AG04449 (cell line): ENCODE measurements at places on chromosomes 5 and 9.

DNA sequence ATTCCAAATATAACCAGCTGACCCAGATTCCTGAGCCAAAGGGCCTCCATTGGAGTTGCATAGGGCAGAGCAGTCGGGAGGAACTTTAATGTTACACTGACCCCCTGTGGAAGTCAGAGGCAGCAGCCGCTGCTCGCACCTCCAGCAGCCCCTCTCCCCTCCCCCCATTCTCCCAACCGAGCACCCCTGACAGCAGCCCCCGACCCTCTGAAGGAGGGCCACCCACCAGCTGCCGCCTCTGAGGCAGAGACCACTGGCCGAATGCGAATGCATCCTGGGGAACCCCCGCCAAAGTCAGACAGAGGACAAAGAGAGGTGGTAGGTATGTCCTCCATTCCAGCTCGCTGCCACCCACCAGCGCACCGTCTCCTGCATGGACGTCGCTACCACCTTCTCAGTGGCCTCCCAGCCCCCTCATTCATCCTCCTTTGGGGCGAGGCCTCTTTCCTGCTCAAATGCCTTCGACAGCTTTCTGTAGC lies 231.0 kb downstream of the CDK5RAP2 start:
- DNase-seq: no peak

DNA sequence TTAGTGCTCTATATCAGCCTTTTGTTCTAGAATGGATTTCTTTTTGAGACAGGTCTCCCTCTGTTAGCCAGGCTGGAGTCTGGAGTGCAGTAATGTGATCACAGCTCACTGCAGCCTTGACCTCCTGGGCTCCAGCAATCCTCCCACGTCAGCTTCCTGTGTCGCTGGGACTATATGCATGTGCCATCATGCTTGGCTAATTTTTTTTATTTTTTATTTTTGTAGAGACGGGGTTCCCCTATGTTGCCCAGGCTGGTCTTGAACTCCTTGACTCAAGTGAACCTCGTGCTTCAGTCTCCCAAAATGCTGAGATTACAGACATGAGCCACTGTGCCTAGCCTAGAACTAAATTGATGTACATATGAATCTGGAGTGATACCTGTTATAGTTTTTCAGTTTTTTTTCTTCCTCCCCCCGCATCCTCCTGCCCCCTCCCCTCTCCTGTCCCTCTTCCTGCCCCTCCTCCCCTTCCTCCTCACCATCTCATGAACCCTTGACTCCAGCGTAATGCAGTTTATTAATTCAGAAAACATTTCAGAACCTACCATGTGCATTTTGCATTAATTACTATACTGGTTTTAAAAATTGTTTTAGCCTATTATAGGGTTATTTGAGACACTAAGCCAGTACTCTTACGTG lies 37.4 kb upstream of the TNFAIP8 start:
- DNase-seq: no peak

- no peak for DNase-seq
Observed at GRCh38 chr5:58681943-58682342, 99.1 kb downstream of the RAB3C start.

DNA sequence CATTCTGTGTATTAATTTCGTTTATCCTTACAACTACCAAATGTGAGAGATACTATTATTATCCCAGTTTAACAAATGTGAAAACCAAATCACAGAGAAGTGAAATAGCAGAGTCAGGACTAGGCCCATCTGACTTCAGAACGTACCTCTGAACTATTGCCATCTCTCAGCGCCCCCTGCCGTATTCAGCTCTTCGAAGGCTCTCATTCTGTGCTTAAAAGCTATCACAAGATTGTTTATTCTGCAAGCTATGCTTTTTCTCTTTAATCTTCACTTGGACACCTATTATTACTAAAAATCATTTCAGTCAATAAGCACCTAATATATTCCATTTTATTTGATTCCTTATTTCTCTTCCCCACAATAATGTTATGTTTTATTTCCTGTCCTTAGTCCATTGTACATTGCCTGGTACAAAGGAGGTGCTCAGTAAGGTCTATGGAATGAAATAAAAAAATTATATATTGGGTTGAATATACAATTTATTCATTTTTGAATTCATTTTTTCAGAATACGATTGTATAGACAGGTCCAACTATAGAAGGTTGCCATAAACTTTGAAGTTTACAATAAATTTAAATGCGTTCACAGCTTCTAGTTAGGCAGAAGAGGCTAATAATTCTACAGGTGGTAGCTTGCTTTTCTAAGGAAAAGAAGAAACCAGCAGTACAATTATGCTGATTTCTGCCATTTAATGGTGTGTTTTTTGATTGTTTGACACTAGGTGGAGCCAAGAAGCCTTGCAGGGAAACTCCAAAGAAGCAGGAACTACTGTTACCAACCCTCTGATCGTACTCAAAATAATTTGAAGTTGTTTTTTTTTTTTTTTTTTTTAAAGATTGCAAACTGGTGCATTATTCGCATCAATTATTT lies 202.2 kb upstream of the DMRTA1 start:
- no peak for DNase-seq

DNA sequence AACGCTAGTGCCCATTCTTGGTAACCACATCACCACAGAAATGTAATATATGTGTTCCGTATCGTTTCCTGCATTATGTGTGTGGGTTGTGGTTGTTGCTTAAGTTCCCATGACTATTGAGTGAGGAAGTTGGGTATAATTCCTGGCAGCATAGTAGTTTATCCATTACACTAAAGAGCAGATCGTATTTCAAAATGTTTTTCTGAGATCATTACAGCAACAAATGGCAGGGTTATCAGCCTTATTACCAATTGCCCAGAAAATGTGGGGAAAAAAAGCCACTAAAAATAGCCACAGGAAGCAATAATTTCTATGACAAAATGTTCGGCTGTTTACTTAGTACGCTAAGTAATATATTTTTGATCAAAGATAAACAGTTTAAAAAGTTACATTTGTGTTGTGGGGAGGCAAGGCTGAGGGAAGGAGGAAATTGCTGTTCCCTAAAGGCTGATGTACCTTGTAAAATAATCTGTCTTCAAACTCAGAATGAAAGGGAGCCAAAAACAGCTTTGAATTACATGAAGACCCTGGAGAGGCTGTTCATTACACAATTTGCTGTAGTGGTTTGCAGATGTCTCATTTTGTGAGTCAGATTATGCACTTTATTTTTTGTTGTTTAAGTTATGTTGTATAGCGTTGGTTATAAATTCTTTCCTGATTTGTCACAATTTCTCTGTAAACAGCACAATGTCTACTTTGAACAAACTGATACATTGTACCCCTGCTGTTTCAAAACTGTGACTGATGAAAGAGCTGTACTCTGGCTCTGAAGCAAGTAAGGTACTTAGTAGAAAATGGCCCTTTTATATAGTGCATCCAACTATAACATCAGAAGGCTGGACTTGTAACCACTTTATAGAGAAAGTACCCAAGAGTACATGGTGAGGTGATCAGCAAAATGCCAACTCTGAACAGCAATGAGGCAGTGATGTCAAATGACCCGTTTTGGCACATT lies 1028.5 kb downstream of the NR2F1-AS1 start:
- DNase-seq: peak; percentile 99

DNA sequence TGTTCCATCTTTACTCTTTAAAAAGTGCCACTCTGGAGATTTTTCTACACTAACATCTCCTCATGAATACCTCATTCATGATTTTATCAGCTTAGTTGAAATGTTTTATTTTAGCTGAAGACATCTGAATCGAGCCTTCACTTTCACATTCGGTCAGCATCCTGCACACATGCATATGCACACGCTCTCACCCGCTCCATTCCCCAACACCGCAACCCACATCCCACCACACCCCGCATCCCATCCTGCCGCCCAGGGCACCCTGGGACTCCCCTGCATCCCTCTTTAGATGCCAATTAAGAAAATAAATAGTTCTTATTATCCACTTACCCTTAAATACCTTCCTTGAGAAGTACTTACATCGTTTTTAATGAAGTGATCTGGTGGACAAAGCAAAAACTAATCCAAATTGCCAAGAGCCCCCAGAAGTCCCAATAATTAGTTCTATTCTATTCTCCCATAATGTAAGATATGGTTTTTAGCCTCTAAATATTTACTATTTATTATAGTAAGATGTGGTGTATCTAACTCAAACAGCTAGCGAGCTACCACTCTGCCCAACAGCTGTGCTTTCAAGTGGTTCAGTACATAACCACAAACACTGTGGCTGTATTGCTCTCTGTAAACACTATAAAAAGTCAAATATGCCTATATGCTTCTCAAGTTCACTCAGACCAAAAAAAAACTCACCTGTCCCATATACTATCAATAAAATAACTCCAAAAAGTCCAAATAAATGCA lies 38.2 kb downstream of the GZMK start:
- no peak for DNase-seq

GRCh38 chr9:113493203-113493520 lies 29.6 kb downstream of the RGS3 start:
- no peak for DNase-seq

DNA sequence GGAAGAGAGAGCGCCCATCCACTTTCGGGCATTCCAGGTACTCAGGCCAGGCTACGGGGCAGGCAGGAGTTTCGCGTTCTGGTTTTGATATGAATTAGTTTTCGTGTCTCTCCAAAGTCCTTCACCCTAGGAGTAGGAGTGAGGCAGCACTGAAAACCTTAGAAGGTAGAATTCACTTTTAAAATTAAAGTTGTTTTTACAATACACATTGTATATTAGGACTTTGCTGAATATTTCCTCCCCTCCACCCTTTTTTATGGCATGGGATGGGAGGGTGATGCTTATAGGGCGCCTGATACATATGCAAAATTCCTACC lies 747 bp downstream of the ITGA1 start:
- DNase-seq: no peak

- DNase-seq: no peak
Observed at GRCh38 chr5:112983363-112983762, 6.8 kb downstream of the DCP2 start.

DNA sequence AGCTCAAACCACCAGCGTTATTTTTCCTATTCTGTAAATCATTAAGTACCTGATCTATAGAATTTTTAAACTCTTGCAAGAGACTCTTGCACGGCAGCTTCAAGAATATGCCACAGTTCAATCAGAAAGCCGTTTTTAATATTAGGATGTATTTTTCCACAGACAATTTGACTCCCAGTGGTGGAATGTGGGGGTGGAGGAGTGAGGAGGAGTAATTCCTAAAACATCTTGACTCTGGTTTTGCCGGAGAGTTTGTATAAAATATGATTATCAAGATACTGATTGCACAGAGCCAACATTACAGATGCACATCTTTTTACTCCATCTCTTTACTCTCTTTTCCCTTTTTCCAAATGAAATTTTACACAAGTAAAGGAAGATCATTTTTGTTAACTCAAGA lies 288.3 kb downstream of the ENC1 start:
- no peak for DNase-seq

GRCh38 chr5:95959888-95960666 lies 1.6 kb downstream of the ELL2 start:
- no peak for DNase-seq

GRCh38 chr5:17174965-17175364 lies 42.5 kb upstream of the BASP1 start:
- DNase-seq: no peak

DNA sequence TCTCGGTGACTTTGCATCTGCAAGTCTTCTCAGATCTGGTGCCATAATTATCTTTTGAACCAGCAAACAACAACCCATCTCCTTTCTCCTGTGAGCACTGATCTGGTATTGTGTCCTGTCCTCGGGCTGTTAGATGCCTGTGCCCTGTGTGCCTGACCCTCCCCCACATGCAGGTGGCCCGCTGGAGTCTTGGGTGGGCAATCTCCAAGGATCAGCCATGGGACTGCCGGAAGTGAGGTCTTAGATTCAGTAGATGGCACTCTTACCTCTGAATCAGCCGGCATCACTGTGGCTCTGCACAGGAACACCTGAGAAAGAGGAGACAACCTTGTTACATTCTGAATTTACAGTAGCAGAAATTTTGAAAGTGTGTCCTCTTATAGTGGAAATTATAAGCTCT lies 172.4 kb downstream of the IRX2 start:
- DNase-seq: no peak

DNA sequence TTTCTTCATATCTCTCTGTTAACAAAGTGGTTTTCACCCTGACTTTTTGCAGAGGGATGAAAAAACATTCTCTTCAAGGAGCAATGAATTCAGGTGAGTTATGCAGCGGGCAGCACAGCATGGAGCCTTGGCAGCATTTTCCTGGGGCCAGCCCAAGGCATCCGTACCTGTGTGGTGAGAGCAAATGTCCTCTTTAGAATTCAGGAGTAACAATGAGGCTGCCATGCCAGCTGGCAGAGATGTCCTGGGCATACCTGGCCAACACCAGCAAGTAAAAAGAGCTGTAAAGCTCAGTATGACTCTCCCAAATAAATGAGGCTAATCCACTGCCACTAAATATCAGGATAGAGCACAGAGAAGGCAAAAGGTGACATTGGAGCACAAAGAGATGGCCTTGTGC lies 277.6 kb upstream of the TRPC7 start:
- DNase-seq: no peak

DNA sequence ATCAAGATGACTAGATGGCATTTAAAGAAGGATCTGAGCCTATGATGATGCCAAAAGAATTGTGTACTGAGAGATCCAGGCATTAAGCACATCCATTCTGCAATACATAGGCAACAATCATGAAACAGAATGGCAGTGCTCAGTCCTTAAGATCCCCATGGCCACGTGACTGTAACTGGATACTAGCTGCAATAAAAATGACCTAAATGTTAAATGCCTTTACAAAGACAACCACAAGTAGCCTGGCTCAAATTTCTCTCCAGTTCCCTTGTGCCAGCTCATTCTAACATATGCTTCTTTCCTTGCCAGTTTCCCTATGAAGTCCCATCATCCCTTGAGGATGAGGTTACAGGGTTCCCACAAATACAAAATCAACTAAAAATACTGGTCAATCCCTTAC lies 148.3 kb upstream of the GHR start:
- DNase-seq: no peak

- no peak for DNase-seq
Observed at GRCh38 chr9:113462781-113463286, 693 bp upstream of the RGS3 start.

DNA sequence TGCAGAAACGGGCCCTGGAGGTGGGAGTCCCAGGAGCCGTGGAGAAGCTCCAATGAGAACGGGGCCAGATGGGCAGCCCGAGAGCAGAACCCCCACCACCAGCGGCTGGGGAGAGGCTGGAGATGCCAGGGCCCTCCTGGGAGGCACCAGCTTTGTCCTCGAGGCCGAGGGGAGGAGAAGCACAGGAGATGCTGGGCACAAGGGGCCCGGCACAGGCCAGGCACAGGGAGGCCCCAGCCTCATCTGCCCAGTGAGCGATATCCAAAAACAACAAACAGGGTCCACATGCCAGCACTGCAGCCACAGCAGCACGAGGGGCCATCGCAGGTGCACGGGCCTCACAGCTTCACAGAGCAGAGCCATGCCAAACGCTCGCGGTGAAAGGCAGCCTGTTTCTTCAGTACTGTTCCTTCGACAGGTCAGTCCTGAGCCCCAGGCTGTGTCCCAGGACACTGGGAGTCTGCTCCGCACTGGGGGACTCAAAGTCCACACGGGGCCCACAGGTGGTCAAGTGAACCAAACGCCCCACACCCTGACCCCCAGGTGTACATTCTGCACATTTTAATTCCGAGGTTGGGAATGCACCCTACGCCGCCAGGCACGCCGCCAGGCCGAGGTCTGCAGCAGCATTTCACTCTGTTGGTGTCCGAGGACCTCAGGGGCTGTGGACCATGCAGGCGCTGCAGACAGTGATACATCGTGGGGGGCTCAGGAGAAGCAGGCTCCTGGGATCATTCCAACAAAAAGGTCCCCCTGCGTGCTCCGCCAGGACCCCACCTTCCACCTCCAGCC lies 9.5 kb downstream of the LPCAT1 start:
- DNase-seq: no peak

- no peak for DNase-seq
Observed at GRCh38 chr9:134263596-134263995, 62.7 kb upstream of the RXRA start.
